Right lung (tissue), 10 donors: ENCODE measurements at places on chromosomes 13 and 19. TPM values are rescaled to one million over a fixed set of nuclear protein-coding genes. Genes with fewer than 3 reads are reported as not detected.
A peak's percentile ranks its signal among the peaks of the same experiment; 100 is the strongest.

DNA sequence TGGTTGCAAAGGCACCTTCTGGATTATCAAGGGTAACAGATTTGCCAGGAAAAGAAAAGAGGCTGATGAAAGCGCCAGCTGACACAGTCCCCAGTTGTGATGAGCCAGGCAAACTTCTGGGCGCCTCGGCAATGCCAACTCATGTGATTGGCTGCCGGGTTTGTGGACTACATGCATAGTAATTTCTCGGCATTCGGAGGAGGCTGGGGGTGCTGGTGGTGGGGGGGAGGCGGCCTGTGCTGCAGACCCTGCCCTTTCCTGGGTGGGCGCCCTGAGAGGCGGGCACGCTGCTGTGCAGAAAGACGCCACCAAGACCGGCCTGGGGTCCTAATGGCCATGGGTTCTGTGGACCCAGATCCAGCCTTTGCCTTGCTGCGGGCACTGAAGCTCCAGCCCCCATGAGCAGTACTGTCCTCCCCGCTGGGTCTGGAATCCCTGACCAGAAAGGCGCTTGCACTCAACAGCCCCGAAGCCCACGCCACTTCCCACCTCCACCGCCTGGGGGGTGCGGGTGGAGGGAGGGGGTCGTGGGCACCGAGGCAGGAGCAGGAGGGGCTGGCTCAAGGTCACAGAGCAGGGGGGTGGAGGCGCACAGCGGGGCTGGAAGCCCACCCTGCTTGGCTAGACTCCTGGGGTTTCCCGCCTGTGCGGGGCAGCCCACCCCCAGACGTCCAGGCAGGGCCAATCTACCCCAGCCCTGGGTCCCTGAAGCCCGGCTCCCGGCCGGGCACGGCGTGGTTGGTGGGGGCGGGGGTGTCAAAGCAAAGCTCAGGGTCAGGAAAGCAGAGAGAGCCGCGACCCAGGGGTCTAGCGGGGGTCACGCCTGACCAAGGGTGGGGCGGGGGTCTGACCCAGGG, 1.0 kb downstream of the DIRAS1 start:
- no peak for DNase-seq

DNA sequence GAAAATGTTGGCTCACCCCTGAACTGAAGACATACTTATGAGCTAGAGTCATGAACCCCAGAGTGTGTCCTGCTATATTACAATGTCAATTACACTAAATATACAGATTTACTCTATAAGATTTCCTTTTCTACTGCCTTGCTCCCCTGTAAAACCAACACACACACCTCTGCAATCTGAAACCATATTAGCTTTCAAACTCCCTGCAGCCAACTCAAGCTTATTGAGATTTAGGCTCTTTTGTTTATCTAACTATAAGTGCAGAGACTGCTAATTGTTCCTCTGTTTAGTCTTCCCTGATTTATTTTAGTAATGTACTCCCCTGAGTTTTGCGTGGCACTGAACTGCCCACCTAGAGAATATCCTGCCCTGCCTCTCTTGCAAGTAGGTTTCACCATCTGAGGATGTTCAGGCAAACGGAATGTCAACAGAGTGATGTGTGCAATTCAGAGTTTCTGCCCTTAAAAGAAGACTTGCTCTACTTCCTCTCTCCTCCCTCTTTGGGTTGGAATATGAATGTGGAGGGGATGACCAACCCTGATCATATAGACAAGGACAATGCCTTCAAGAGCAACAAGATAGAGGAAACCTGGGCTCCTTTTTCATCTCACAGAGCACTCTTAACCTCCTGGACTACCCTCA, 22.3 kb downstream of the FAM216B start:
- no peak for DNase-seq

GRCh38 chr19:47045867-47046470, 2.5 kb downstream of the TMEM160 start:
- no peak for DNase-seq

Gene SYNGR4
- 0.27 TPM for polyA plus RNA-seq

DNA sequence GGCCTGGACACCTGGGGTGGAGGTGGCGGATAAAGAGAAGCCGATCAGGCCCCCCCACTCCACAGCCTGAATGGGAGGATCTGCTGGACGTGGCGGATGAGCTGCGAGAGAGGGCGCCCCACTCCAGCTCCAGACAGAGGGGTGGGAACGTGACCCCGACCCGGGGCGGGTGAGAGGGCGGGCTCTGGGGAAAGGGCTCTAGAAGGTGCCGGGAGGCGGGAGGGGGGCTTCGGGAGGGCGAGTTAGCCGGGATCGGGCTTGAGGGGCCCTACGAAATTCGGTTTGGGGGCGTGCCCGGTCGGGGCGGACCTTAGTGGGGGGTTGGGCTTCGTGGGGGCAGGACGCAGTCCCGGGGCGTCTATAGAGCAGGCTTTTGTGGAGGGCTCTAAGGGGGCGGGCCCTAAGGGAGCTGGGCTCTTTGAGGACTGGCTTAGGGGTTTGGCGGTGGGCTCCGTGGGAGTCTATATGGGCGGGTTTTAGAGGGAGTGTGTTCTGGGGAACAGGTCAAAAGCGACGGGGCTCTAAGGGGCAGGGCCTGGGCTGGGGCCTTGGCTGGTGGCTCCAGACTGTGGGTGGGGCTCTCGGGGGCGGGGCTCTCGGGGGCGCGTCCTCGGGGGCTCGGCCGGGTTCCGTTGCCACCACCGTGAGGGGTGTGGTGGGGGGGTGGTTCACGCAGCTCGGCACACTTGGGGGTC, 4.1 kb upstream of the NANOS3 start:
- no peak for DNase-seq

DNA sequence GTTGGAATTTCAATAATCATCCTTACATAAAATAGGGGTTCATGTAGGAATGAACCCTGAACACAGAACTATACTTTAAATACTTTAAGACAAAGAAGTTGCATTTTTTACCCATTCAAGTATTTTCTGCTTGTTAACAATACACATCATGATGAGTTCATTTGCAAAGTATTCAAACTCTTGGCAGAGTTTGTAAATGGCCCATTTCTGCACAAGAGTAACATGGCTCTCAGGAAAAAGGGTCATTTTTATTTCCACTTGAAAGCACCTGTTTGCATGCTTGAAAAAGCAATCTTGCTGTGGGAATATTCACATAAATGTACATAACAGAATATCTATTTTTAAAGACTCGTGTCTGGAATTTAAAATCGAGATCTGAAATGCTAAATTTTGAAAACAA, 18.1 kb downstream of the ESD start:
- DNase-seq: no peak

DNA sequence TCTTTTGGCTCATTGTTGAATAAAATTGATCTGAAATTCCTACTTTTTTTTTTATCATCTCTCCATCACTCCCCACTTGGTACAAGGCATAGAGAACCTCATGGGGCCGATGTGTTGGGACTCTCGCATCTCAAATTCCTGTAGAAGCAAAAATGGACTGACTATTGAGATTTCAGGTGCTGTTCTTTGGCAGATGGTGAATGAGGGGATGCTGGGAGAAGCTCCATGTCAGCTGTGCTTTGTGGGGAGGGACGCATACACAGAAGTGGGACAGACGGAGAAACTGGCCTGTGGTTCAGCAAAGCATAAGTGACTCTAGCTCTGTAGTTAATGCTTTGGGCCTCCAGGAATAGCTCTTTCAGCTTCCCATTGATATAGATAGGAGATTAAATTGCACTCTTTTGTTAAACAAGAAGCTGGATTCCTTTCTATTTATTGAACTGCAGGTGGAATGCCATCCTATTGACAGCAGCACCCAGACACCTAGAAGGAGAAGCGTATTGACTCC, 194.5 kb upstream of the RNF113B start:
- no peak for DNase-seq

- no peak for DNase-seq
These were observed 106.9 kb downstream of the CYSLTR2 start for GRCh38 chr13:48760626-48761025.

Gene COX7A1
- polyA plus RNA-seq: 45.4 TPM

DNA sequence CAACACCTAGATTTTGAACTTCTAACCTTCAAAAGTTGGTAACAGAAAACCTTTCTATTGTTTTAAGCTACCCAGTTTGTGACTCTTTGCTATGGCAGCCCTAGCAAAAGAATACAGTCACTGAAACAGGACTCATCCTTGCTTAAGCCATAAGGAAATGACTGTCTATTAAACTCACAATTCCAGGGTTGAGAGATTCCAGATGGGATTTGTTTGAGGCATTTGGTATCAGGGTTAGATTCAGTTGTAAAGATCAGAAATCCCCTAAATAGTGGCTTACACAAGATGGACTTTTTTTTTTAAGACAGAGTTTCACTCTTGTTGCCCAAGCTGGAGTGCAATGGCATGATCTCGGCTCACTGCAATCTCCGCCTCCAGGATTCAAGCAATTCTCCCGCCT, 41.1 kb upstream of the RGCC start:
- no peak for DNase-seq

GRCh38 chr13:24161010-24161775, 673 bp downstream of the SPATA13 start:
- DNase-seq: peak; percentile 29

GRCh38 chr13:41007744-41008128, 11.4 kb downstream of the ELF1 start:
- DNase-seq: no peak

DNA sequence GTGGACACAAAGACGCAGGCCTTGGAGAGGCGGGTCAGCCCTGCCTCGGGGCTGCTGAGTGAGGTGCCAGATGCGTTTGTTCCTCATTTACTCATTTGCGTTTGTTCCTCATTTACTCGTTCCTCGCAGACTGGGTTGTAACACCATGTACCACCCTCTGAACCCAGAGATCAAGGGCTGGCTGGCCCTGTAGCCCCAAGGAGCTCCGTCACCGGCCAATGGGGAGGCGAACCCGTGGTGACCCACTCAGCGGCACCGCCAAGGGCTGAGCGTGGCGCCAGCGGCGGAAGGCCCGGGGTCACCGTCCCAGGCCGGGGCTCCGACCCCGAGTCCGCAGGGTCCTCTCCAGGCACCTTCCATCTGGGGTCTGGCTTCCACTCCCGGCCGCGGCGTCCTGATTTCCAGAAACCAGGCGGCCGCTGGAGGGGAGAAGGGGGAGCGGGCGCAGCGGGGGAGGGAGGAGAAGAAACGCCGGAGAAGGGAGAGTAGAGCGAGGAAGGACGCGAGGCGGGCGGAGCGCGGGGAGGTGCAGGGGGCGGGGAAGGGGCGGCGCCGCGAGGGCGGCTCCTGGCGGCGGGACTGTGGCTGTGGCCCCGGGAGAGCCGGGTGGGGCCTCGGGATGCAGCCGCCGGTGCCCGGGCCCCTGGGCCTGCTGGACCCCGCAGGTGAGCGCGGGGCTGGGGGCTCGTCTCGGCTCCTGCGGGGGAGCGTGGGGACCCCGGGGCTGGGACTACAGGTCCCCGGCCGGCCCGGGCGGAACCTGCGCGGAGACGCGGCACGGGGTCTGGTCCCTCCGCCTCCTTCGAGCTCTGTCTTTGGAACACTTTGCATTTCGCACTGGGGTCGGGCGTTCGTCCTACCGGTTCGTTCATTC, at the start of gene TMEM255B:
Gene TMEM255B (plus strand): TSS at position 576 of the 874 bp plus-strand sequence. CDS start 44 bp downstream, at position 620.
- peak; percentile 70 for DNase-seq

DNA sequence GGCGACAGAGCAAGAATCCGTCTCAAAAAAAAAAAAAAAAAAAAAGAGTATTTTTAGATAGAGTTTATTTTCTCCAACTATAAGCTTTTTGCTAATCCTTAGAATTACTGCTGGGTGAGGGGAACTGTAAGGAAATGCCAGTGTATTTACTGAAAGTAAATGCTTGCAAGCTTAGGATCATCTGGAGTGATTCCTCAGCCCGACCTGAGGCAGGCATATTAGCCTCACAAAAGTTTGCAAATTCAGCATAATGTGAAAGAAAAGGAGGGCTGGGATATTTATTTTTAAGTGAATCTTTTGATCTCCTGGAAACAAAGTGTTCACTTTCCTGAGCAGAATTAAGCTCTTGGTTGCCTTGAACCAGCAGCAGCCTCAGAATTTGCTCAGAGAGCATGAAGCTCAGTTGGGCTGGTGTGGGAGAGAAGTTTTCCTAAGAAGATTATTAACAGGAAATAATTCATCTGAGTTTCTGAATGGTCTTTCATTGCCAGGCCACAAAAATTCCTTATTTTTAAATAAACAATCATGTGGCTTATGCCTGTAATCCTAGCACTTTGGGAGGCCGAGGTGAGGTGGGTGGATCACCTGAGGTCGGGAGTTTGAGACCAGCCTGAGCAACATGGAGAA, 24.7 kb upstream of the SPATA13 start:
- DNase-seq: no peak
